ENCODE measurements at places on chromosomes 1 and 21. TPM values are rescaled to one million over a fixed set of nuclear protein-coding genes. Genes with fewer than 3 reads are reported as not detected.

GRCh38 chr1:160371346-160371631 is 4.4 kb downstream of the NHLH1 start:
- DNase-seq: no peak

DNA sequence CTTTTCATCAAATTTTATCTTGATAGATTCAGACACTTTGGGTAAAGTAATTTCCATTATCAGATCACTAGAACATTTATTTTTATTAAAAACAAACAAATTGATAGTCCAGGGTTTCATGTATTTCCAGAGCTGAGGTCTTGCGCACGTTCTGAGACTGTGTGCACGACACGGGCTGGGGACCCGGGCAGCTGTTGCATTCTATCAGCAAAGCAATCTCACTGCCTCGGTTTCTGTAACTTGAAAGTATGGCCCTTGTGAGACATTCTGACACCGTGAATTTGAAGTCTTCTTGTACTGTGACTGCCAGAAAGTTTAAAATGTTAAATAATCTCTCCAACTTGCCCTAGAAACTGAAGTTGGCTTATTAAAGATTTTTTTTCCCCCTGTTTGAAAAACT is 746.9 kb upstream of the ADGRL2 start:
- no peak for DNase-seq

DNA sequence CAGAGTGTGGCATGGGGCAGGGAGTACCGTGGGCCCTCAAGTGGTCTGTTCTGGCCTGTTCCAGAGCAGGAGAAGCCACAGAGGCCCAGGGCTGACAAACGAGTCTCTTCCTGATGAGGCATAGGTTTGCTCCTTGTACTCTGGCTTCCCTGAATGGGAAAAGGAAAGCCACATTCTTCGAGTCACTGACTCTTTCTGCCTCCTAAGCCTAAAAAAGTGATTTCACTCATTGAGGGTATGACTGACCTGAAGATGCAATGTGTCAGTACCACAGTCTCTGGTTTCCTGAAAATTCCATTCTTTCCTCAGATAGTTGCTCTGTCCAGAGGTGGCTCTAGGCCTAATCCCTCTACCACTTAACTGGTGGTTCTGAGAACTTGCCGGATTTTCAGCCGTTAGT is 92.3 kb downstream of the KCNN3 start:
- no peak for DNase-seq

GRCh38 chr1:193183019-193183627 is 3.3 kb downstream of the B3GALT2 start:
- DNase-seq: no peak

DNA sequence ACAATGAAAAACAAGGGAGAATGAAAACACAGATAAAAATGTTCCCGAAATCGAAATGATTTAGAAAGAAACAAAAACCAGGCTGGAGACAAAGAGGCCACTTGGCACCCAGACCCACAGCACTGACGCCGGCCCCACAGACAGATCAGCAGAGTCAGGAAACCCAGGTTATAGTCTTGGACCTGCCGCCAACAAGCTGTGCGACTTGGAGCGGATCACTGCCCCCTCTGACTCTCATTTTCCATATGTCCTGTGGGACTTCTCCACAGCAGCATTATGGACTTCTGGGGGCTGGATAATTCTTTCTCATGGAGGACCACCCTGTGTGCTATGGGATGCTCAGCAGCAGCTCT is 72.4 kb downstream of the MATN1 start:
- no peak for DNase-seq

DNA sequence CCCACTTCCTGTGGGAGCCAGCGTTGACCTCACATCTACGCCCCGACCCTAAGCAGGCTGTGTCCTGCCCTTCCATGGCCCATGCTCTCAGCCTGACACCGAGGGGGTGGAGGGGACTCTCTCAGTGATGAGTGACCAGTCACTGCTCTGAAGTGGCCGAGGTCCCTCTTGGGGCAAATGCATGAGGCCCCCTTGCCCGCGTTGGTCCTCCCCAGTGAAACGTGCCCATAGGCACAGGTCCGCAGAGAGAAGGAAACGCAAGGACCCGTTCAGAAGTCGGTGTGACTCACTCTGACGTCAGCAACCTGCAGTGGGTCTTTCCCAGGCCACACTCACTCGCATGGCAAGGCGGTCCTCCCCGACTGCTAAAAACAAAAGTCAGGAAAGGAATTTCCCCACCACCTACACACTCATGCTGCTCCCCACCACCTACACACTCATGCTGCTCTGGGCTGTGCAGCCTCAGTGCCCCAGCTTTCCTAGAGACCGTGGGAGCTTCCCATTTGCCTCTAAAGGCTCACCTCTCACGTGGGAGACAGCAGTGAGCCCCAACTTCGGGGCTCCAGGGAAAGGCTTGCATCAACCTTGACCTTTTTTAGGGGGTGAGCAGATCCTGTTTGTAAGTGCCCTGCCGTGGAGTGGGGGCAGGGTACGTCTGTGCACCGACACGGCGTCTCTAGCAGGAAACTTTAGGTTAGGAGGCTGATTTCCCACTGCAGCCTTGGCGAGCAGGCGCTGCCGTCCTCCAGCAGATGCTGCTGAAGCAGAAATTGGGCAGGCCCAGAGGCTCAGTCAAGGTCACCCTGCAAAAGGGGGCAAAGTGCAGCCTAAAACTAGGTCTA is 11.4 kb downstream of the UBASH3A start:
- no peak for DNase-seq

GRCh38 chr1:12654004-12654567 is 10.2 kb downstream of the AADACL4 start:
- DNase-seq: no peak

- peak; percentile 74 for DNase-seq
Measured at GRCh38 chr1:48202030-48202752, 20.3 kb upstream of the SLC5A9 start.

GRCh38 chr1:169107603-169108208 is 1.2 kb downstream of the ATP1B1 start:
- no peak for DNase-seq

GRCh38 chr1:227321035-227321434 is 2.7 kb upstream of the CDC42BPA start:
- DNase-seq: no peak

DNA sequence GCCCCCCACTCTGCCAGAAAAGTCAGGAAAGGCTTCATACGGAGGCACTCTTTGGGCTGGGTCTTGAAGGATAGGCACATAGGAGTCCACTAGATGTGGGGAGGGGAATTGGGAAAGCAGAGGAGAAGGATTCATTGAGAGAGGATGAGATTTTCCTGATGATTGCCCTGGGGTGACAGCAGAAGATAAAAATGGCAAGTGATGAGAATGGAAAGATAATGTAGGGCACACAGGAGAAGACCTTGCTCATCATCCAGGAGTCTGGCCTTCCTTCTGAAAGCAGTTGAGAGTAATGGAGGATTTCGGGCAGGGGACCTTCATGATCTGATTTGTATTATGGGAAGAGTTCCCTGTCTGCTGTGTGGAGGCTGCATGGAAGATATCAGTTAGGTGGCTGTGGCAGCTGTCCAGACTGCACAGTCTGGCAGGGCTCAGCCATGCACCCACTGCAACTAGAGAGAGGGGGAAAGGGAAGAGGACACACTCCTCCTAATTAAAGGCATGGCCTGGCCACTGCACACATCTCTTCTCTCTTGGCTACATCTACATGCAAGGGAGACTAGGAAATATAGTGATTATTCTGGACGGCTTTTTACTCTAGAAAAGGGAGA is 9.6 kb upstream of the FABP3 start:
- DNase-seq: no peak

- DNase-seq: no peak
Measured at GRCh38 chr1:59052166-59052590, 244.7 kb upstream of the FGGY start.

DNA sequence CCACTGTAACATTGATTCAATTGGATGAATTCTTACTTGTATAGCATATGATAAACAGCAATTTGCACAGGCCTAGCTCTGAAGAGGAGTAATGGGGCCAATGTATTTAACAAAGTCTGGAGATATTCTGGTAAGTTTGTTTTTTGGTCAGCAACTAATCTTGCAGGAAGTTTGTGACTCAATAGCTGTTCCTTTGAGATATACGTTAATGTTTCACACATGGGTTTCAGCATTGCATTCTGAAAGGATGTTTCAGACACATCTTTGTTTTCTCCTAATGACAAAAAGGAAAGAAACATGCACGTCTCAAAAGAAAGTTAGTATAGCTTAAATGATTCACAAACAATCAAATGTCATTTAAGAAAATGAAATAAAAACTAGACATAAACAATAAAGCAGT is 49.0 kb downstream of the LTN1 start:
- DNase-seq: no peak

DNA sequence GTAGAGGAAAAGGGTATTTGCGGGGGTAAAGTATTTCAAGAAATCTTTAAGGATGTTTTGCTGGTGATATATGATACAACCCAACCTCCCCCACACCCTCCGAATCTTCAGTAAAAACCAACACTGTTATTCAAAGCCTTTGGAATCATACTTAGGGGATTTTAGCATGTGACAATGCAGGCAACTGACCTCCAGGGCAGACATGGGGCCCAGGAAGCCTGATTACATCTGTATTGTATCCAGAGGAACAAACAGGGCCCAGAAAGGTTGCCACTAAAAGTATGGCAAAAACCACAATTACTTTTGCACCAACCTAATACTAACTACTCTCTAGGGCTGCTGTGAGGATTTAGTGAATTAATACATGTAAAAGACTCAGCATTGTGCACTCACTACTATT is 43.9 kb upstream of the CNN3 start:
- no peak for DNase-seq

DNA sequence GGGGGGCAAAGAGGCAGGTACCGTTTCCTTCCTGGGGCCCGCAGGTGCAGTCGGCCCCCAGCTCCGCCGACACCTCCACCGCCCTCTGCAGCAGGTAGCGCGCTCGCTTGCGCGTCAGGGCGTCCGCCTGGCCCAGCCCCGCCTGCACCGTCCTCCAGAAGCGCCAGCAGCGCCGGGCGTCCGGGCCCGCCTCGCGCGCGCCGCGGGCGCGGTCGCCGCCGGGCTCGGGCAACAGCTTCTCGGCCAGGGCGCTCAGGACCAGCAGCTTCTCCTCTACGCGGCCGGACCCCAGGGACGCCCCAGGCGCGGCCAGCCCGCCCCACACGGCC is 863 bp downstream of the TARBP1 start:
- peak; percentile 81 for DNase-seq

- DNase-seq: no peak
Measured at GRCh38 chr1:33972676-33973395, 109.0 kb downstream of the HMGB4 start.

GRCh38 chr1:2255420-2256369 is 27.6 kb downstream of the SKI start:
- no peak for DNase-seq

GRCh38 chr1:37480581-37481288 is 6.4 kb downstream of the ZC3H12A start:
- no peak for DNase-seq

DNA sequence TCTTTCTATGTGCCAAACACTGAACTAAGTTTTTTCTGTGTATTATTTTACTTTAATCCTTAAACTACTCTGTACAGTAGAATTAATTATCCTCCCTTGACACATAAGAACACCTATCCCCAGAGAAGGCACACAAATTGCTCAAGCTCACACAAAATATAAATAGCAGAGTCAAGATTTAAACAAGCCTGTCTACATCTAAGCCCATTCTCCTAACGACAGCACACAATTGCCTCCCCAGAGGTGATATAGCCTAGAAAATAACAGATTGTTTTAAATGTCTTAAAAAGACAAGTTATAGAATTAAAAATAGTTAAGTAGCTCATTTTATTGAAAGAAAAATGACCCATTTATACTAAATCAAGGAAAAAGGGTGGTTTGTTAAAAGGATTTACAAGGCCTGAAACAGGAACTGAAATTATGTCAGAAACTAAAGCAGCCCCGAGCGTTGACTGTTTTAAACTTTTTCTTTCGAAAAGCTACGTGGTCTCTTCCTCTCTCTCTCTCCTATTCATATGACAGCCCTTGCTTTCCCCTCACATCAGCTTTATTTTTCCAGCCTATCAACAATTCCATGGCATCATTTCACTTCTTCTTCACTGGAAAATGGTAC is 30.5 kb downstream of the TNFSF18 start:
- DNase-seq: no peak

DNA sequence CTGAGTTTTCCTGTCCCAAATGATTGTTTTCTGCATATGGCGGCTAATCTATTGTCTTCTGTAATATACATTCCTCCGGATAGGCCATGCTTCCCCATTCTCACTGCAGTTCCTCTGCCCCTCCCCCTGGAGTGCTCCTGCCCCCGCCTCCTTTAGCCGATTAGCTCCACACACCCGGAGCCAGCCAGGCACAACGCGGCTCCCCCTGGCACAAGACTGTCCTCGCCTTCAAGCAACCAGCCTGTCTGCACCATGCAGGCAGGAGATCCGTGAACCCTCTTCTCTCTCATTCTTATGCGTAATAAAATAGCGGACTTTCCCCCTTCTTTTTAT is 18.0 kb downstream of the SERTAD4 start:
- DNase-seq: no peak

- DNase-seq: no peak
Measured at GRCh38 chr1:40929155-40929554, 50.3 kb upstream of the CTPS1 start.

GRCh38 chr1:66476774-66477173 is 57.2 kb upstream of the SGIP1 start:
- DNase-seq: no peak

GRCh38 chr1:109617291-109617801 is 2.1 kb downstream of the GNAT2 start:
- no peak for DNase-seq

STPG1 gene
- total RNA-seq: 13.1 TPM

TAS1R1 gene
- total RNA-seq: 0.27 TPM

ERG gene
- total RNA-seq: 38.0 TPM

DNASE2B gene
- 26.1 TPM for total RNA-seq

FNDC5 gene
- 0.65 TPM for total RNA-seq

BCL2L15 gene
- total RNA-seq: 1.3 TPM

KIF2C gene
- 1.7 TPM for total RNA-seq

PRKCZ gene
- 97.6 TPM for total RNA-seq

MROH7 gene
- 2.1 TPM for total RNA-seq

TFF2 gene
- not detected for total RNA-seq

Measured in lower lobe of right lung (tissue), 2 donors.